GDM1 (cell line): ENCODE measurements at places on chromosomes 3 and 15.

DNA sequence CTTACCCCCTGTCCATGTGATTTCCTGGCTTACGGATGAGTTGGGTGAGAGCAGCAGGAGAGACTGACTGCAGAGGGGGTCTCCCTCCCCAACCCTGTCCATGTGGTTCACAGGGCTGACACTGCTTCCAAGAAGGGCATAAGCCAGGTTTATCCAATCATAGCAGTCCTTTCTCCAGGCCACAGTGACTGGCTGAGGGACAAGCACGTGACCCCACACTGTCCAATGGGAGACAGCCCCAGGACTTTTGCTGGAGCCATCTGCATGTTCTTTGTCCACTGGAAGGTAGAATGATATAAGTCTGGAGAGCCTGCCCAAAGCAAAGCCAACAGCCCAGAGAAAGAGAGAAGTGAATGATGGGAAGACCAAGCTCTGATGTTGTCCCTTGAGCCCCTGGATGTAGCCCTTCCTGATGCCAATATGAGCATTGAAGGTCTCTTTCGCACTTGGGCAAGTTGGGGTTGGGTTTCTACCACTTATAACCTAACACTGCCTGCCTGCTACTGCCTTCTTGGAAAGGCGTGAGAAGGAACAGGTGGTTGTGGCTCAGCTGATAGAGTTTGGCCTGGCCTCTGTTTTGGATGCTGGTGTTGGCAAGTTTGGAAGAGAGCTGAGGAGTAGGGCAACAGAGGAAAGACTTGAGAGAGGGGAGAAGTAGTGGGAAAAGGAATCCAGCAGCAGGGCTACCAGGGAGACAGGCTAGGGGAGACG, 41.3 kb upstream of the GRIP2 start:
- no peak for DNase-seq

GRCh38 chr3:56484122-56484521, 15.9 kb upstream of the ERC2 start:
- no peak for DNase-seq

GRCh38 chr3:114404590-114404989, 110.8 kb downstream of the TIGIT start:
- no peak for DNase-seq

GRCh38 chr15:94287794-94288246, 56.5 kb downstream of the MCTP2 start:
- DNase-seq: peak; percentile 77

GRCh38 chr15:57158589-57158988, 217.7 kb upstream of the CGNL1 start:
- no peak for DNase-seq

DNA sequence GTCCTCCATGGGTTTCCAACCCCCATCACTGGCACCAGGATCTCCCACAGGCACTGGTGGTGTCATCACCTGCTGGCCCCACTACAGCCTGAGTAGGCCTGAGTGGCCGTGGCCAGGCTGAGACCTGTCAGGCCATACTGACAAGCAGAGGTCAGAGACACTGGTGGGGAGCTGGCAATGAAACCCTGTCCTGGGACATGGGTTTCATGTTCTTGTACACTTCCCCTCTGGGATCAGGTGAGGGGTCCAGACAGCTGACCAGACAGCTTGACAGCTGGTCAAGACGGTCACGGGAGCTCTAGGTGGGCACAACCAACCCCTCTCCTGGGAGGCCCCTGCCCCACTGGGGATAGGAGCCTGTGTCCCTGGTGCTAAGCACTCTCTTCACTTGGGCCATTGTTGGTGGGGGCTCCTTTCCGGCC, 13.1 kb downstream of the ZBTB47 start:
- no peak for DNase-seq

DNA sequence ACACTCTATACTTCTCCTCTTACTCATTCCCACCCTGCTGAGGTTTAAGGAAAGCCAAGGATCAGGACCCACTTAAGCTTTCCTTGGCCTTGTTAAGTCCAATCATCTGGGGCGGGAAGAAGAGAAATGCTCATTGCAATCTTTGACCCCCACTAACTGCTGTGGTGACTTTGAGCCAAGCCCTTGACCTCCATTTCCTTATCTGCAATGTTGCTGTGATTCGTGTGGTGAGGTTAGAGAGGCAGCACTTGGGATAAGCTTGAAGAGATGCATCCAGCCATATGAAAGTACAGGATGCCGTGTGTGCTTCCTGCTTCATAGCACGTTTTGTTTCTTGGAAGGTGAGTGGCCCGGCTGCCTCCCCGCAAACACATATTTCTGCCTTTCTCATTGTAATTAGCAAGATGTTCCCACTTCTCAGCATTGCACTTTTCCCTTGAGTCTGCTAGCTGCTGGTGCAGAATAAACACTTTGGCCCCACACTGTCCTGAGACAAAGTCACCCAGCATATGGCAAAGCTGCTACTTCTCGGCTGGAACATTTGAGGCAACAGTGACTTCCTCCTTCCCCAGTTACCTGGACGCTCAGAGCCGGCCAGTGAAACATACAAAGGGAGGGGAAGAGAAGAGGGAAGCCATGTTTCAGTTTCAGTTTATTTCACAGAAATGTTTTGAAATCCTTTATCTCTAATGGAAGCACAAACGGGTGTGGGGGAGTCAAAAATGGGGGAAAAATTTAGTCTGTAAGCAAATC, 10.5 kb upstream of the NUDT16 start:
- DNase-seq: no peak

GRCh38 chr3:151460774-151461450, at the start of gene IGSF10:
Gene IGSF10 (minus strand): TSS chr3:151461061. CDS start chr3:151458709, 2,352 bp downstream.
- no peak for DNase-seq

GRCh38 chr3:17894434-17895060, 152.1 kb upstream of the TBC1D5 start:
- peak; percentile 69 for DNase-seq

DNA sequence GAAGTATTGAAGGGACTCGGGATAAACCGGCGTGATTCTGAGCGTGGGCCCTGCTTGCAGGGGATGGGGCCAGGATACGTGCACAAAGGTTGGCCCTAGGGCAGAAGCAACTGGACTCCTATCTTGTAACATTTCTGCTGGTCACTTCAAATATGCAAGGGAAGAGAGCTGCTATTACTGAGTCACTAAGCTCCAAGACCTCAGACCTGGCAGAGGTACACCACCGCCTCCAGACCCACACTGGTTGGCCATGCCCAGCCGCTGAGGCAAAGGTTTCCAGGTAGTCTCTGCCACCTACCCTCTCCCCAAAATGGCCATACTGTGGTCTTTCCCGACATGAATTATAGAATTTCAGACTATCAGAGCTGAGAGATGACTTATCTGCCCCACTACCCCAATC, 13.4 kb upstream of the STRA6 start:
- no peak for DNase-seq

GRCh38 chr3:31522152-31522551, 10.6 kb upstream of the STT3B start:
- peak; percentile 78 for DNase-seq

GRCh38 chr3:37996785-37997301, 6.3 kb downstream of the VILL start:
- peak; percentile 68 for DNase-seq

DNA sequence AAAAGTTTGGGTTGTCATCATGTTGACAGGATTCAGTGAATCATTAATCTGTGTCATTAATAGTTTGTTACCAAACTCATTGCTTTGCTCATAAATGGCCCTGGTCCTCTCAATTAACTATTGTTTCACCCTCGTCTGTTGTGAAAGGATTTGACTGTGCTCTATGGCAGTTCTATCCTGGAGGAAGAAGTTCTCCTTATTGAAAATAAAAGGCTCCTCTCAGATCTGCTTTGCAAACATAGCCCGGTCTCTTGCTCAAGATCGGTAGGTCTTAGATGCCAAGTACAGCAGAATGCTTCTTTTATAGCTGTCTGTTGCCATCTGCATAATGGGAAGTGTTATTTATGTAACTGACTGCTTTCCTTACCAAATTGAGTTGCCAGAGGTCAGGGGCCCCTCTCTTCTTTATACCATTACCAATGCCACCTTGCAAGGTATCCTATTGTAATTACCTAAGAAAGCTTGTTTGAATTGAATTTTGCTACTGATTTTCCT, 146.5 kb downstream of the EBLN2 start:
- no peak for DNase-seq

GRCh38 chr3:124587053-124587408, 143.2 kb upstream of the UMPS start:
- DNase-seq: no peak

GRCh38 chr3:197019021-197019420, 10.6 kb downstream of the MELTF start:
- DNase-seq: no peak

DNA sequence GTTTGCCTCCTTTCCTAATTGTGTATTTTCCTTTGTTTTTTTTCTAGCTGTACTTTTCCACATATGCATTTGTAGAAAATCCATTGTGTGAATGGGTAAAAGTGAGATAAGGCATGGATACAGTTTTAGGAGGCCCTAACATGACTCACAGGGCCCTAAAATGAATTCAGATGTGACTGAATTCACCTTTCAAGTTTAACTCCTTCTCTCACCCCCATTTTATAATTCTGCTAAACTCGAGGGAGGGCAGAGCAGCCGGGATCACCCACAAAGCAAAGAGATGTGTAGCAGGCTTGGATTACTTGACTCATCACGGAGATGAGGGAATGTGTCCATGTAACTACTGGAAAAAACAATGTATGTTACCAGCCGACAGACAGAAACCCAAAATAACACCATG, 59.9 kb downstream of the FOXP1 start:
- DNase-seq: no peak

- no peak for DNase-seq
Observed at GRCh38 chr3:150309557-150309956, 98.5 kb upstream of the TSC22D2 start.

- no peak for DNase-seq
Observed at GRCh38 chr15:48433226-48433886, 102.1 kb downstream of the DUT start.

GRCh38 chr3:43696441-43696840, 5.7 kb downstream of the ABHD5 start:
- DNase-seq: no peak

- no peak for DNase-seq
Observed at GRCh38 chr3:57007521-57008460, 52.7 kb upstream of the SPATA12 start.

DNA sequence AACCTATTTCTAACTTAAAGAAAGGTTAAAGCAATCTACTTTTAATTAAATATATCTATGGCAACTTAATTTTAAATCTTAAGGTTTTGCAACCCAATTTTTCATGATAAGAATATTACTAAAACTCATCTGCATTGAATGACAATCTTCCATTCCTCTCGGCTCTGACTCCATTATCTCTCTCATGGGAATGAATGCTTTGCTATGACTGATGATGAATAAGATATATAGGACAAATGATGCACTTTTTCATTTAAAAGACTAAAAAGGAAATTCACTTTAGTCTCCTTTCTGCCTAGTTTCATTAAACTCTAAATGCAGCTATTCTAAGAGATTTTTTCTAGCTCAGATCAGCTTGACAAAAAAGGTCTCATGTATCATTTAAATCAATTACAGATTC, 68.7 kb downstream of the GBE1 start:
- DNase-seq: no peak

DNA sequence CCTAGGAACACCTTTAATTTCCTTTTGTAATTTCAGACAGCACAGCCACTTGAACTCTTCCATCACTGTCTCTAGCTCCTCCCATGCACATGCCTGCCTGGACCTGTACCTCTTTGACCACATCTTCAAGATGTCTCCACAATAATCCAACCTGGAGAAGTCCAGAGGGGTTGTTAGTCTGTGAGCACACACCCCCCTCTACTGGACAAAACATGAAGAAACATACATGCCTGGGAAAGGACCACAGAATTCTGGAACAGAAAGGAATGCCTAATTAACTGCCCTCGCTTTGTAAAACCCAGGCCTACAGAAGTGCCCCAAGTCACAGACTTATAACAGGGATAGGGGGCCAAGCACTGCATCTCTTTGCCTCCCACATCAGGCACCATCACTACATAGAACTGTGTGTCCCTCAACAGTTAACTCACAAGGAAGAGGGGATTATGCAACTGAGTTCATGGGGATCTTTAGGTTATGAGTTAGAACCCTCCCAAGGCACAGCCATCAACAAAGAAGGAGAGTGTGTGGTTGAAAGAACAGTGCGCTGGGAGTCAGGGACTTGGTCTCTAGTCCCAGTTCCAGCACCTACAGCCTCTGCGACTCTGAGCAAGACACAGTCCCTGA, 61.7 kb downstream of the FMN1 start:
- peak; percentile 21 for DNase-seq

- no peak for DNase-seq
Observed at GRCh38 chr3:187763850-187764648, 18.8 kb upstream of the BCL6 start.

DNA sequence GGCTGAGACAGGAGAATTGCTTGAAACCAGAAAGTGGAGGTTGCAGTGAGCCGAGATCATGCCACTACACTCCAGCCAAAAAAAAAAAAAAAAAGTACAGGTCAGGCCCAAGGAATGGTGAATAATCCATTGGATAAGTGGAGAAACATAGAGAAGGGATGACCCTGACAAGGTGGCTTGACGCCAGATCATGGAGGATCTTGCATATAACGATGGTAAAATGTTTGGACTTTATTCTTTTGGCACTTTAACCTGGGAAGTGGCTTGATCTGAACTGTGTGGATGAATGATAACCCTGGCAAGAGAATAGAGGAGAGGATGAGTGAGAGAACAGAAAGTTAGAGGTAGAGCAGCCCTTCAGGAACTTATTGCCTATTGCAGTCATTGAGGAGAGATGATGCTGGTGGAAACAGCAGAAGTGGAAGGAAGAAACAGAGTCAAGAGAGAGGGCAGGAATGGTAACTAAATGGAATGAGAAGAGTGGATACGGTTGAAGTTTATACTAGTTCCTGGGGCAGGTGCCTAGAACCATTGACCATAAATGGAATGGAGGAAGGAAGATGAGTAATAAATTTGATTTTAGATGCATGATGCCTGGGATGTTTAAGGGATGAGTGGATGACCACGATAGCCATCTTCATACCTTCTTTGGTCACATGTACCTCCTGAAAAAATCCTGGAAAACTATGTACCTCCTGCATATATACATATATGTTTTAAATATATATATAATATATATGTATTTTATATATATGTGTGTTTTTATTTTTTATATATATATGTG, 57.8 kb downstream of the BLM start:
- DNase-seq: no peak

GRCh38 chr3:166759736-166760513, 620.2 kb downstream of the ZBBX start:
- DNase-seq: no peak

DNA sequence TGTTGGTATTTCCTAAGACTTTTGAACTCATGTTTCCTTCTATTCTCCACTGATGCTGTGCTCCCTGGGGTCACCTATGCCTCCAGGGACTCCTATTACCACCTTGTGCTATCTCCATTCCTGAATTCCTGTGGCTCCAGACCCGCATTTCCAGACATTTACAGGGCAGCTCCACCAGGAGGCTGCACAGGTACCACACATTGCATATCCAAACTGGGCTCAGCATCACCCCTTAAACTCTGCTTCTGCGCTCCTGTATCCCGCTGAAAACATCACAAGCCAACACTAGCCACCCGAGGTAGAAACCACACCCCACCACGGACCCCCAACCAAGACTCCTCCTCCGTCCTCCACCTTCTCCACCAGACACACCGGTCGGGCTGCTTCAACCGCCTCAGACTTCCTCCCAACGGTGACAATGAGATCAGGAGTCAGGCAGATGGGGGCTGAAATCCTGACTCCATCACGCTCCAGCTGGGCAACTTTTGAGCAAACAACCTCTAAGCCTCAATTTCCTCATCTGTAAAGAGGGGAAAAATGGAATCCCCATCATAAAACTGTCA, 10.4 kb downstream of the TNK2 start:
- peak; percentile 22 for DNase-seq
